Right atrium auricular region (tissue), 2 donors: ENCODE measurements at places on chromosomes 6 and 20. TPM values are rescaled to one million over a fixed set of nuclear protein-coding genes. Genes with fewer than 3 reads are reported as not detected.

TPD52L1 gene
- 96.7 TPM for total RNA-seq

COL19A1 gene
- total RNA-seq: 3.9 TPM

PTCHD4 gene
- total RNA-seq: 0.51 TPM

RBBP8NL gene
- not detected for total RNA-seq

SLC17A9 gene
- 1.3 TPM for total RNA-seq

OTOR gene
- not detected for total RNA-seq

GRCh38 chr6:105893741-105894140, 192.4 kb upstream of the PRDM1 start:
- H3K27ac ChIP-seq: no peak overlapping the region
- H3K27me3 ChIP-seq: no peaks in the 10 kb centered on the region
- H3K4me1 ChIP-seq: no peaks in the 10 kb centered on the region
- H3K4me3 ChIP-seq: no peak overlapping the region
- H3K36me3 ChIP-seq: no peaks in the 10 kb centered on the region

GRCh38 chr20:44319839-44320422, 8.9 kb upstream of the FITM2 start:
- H3K27me3 ChIP-seq: no peaks in the 10 kb centered on the region
- no peak overlapping the region for H3K4me3 ChIP-seq
- no peaks in the 10 kb centered on the region for H3K4me1 ChIP-seq
- H3K27ac ChIP-seq: no peak overlapping the region
- no peak for DNase-seq
- H3K36me3 ChIP-seq: no peaks in the 10 kb centered on the region

DNA sequence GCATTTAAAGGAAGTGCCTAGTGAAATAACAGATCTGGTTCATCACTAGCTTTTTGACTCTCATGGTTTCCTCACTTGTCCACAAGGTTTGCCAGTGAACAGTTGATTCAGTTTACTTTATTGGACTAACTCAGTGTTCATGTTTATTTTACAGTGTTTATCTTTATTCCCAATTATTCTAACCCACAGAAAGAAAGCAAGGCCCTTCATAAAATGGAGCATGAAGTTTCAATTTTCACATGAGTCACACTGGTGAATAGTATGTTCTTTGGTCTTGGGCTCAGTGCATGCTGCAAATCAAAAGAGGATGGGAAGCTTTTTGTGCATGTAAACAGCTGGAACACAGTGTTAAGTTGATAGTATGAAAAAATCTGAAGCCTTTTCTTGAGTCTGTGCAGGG, 217.6 kb upstream of the HDDC2 start:
- no peaks in the 10 kb centered on the region for H3K27me3 ChIP-seq
- no peak overlapping the region for H3K27ac ChIP-seq
- H3K36me3 ChIP-seq: no peaks in the 10 kb centered on the region
- no peak for DNase-seq

- H3K27me3 ChIP-seq: no peaks in the 10 kb centered on the region
- no peaks in the 10 kb centered on the region for H3K36me3 ChIP-seq
- DNase-seq: no peak
- H3K27ac ChIP-seq: no peak overlapping the region
- no peaks in the 10 kb centered on the region for H3K4me1 ChIP-seq
- H3K4me3 ChIP-seq: no peak overlapping the region
Observed at GRCh38 chr20:22507240-22507961, 77.0 kb downstream of the FOXA2 start.
